Glutamatergic neuron (in vitro differentiated cells): ENCODE measurements at places on chromosomes 12 and 14.
A peak's percentile ranks its signal among the peaks of the same experiment; 100 is the strongest.

DNA sequence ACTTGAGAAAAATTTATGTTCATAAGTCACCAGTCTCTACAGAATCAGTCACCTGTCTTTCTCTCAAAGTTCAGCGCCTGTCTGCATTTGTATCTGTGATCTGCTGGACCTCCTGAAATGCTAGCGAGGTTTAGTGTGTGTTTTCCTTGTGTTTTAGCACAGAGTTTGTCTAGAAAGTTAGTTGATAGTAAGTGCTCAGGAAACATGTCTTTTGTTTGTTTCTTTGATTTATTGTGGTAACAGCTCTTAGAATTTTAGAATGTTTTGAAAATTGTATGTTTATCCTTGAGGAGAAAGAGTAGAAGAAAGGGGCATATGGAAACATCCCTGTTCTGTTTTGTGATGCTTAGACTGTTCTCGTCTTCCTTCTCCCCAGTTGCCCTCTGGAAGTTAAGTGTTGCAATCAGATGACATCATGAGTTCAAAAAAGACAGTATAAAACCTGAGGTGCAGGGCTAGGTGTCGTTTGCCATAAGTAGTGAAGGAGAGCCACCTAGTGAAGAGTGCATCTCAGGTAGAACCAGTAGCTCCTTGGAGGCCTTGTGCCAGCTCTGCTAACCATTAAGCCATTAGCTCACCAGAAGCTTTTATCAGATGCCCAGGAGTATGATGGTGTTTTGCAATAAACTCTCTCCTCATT, 44.8 kb downstream of the FBXW8 start:
- DNase-seq, result no peak

- DNase-seq, result no peak
Measured at GRCh38 chr14:60647837-60648248, 1.4 kb downstream of the SIX1 start.

GRCh38 chr12:2934371-2934770, 24.8 kb upstream of the TEAD4 start:
- no peak for DNase-seq

DNA sequence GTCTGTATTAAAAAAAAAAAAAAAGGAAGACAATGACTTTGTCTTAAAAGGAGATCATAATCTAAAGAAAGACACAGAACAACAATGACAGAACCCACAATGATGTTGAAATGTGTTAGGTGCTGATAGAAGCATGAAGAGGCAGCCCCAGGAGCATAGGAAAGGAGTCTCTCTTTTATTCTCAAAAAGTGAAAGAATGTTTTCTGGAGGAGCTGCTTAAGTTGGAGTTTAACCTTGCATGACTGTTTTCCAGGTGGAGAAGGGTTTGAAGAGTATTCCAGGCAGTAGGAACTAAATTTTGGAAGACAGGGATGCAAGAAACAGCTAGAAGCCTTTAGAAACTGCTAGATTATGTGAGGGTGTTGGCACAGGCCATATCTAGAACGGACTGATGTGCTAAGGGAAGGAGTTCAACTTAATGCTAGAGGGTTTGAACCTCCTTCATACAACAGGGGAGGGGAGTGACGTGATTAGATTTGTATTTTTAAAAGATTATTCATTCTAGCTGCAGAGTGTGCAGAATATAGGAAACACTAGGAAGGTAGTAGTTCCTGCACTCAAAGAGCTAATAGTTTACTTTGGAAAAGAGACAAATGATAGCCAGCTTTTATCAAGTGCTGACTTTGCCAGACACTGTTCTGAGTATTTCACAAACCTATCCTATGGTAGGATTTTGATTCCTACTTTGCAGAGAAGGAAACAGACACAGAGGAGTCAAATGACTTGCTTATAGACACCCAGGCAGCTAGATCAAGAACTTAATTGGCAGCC, 4.6 kb upstream of the RPL6 start:
- DNase-seq, result no peak

DNA sequence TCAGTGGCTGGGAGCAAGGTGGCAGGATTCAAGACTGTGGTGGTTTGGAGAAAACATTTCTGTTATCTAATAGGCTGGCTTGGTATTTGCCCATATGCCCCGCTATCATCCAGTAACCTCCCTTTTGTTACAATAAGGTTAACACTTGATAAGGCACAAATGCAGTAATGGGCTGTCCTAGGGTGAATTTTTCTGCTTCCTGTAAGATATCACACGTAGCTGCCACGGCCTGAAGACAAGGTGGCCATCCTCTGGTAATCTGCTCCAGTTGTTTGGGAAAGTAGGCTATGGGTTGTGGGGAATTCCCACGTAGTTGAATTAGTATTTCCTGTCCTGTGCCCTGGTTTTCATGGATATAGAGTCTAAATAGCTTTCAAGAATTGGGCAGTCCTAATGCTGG, 23.1 kb downstream of the ANG start:
- DNase-seq, result no peak

- DNase-seq, result no peak
Measured at GRCh38 chr14:22388669-22389595, 200.1 kb downstream of the DAD1 start.

- no peak for DNase-seq
Measured at GRCh38 chr12:89977405-89978085, 268.9 kb upstream of the ATP2B1 start.

GRCh38 chr12:98439471-98439951, 75.9 kb upstream of the TMPO start:
- no peak for DNase-seq

DNA sequence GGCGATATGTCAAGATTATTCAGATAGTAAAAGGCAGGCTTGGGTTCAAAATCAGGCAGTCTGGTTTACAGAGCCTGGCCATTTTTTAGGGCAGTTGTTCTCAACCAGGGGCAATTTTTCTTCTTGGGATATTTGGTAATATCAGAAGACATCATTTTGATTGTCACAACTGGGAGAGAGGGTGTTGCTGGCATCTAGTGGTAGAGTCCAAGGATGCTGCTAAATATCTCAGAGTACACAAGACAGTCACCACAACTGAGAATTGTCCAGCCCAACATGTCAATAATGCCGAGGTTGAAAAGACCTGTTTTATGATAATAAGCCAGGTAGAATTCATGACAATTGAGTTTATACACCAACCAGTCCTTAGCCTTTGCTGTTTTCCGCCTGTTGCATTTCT, 733.9 kb downstream of the NRXN3 start:
- DNase-seq, result no peak

- DNase-seq, result peak; percentile 48
Measured at GRCh38 chr14:56115334-56115870, 2.8 kb upstream of the PELI2 start.

DNA sequence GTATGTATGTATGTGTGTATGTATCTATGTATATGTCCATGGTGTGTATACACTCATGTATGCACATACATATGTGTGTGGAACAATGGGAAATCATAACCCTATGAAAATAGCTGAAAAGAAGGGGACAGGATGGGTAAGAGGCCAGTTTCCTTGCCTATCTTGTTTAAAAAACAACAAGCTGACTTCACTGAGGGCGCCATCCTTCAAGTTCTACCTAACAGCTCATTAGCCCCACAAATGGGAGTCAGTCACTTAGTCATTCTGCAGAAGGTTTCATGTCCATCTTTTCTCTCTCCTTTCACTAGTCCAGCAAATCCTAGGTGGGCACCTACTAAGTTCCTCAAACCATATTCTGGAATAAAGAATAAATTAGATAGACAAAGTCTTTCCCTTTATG, 14.7 kb downstream of the STON2 start:
- DNase-seq, result no peak

DNA sequence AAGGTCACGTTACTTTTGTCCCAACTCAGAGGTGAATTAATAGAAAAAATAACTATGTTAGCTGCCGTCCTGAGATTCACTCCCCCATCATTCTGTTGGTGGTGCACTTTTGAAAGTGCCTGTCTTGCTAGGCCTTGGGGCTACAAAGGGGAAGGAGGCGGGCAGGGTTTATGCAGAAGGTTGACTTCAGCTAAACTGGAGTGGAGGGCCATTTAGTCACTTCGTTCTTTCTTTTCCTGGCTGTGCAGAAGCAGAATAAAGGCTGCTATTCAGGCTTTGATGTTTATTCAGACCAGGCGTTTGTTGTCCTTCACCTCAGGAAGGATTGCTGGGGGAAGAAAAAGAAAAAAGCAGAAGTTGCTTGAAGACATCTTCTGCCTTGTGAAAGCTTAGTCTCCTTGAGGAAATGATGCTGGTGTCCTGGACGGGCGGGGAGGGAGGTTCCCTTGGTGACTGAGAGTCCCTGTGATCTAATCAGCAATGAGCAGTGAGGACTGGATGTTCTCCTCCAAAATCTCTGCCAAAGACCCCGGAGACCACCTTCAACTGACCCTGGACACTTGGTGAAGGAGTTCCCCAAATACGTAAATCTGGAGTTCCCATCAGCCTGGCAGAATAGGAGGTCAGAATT, 4.0 kb downstream of the GLT1D1 start:
- no peak for DNase-seq

DNA sequence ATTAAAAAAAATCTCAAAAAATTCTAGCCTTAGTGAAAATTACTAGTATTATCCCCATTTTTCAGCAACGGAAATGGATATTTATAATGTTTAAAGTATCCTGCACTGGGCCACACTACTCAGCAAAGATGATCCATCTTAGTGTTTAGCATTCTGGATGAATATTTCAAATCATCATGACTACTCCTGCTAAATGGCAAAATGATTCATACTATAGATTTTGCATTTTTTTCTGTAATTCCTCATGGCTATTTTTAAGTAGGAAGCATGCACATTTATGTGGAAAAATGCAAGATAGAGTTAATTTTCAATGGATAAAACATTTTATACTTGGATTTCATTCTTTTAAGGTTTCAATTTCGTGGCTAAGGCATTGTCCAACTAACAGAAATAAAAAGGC, 59.6 kb downstream of the LRFN5 start:
- no peak for DNase-seq

- no peak for DNase-seq
Measured at GRCh38 chr12:72289633-72290032, 17.5 kb downstream of the TRHDE start.

GRCh38 chr14:32559590-32559989, 230.5 kb downstream of the AKAP6 start:
- no peak for DNase-seq

- no peak for DNase-seq
Measured at GRCh38 chr12:100402763-100403162, 45.9 kb downstream of the SLC17A8 start.

- DNase-seq, result no peak
Measured at GRCh38 chr14:34646570-34647255, 16.8 kb upstream of the SNX6 start.

- DNase-seq, result no peak
Measured at GRCh38 chr12:110176745-110177144, 52.6 kb downstream of the IFT81 start.

DNA sequence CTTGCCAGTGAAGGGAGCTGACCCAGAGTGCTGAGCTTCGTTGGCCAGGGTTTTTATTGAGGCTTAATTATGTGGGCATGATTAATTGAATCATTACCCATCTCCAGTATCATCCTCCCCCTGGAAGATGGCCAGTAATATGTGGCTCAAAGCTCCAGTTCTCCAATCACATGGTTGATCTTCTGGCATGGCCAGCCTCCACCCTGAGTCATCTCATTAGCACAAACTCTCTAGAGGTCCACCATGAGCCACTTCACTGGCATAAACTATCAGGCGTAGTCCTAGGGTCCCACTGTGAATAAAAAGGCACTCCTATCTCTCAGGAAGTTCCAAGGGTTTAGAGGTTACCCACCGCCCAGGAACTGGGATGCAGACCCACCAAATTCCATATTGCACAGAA, 135.0 kb downstream of the ANO6 start:
- no peak for DNase-seq

DNA sequence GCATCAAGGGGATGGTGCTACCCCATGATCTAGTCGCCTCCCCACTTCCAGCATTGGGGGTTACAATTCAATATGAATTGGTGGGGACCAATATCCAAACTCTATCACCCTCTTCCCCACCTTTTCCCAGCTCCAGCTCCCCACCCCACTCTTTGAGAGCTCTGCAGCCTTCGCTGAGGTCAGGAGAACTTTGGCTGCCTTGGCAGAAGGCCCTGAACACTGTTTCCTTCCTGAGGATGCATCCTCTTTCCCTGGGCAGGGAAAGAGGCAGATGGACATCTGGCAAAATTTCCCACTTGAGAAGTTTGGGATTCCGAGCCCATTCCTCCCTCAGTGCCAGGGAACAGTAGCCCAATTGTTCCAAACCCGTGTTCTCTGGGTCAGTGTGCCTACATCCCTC, 169.1 kb downstream of the TSPAN9 start:
- no peak for DNase-seq

DNA sequence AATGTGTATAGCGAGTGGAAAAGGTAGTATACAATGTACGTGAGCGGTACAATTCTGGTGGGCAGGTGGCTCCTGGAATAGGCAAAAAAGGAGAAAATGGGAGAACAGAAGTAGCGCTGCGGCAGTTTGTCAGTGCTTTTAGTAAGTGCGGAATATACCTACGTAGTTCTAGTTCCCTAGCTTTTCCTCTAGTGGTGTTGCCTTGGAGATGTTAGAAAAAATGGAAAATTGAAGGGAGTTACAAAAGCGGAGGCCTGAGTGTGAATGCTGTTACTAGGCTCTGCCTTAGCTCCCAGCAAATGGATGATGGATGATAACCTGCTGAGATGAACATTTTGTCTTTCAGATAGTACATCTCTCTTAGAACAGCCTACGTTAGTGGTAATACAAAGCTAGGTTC, 1.1 kb downstream of the TTC8 start:
- no peak for DNase-seq

DNA sequence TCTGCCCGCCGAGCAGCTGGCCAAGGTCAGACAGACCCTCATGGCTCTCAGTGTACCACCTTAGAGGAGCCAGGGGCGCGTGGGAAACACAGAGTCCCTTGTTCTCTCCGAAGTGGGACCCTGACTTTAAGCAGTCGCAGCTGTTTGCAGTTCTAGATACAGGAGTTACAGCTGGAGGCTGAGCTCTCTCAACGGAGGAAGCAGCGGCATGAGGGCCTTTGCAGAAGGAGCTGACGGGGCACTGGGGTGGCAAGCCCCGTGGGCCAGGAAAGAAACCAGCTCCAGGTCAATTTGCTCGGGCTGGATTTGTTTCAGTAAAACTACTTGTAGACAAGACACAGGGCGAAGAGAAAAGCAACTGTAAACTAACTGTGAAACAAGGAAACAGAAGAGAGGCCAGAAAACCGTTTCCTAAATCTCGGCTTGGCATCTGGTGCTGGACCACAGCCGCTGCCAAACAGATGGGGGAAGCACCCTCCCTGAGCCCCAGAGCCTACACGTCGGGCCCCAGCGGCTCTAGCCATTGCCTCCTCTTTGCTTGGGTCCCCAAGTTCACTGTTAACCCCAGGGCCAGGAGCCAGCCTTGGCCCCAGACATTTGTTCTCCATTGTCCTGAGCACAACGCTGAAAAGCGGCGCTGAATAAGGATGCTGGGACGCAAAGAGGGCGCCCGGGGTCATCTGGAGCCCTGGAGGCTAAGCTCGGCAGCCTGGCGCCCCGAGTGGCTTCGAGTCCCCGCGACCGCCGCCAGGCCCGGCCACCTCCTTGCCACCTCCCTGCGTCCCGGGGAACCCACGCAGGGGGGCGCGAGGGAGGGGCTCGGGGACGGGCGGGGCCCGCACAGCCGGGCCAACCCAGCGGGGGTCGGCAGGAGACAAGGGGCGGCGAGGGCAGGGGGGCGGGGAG, 914 bp upstream of the PACS2 start:
- peak; percentile 63 for DNase-seq
